ENCODE measurements at places on chromosomes 16 and 17.

GRCh38 chr16:22317001-22317530 lies 19.9 kb downstream of the POLR3E start:
- DNase-seq, result no peak

DNA sequence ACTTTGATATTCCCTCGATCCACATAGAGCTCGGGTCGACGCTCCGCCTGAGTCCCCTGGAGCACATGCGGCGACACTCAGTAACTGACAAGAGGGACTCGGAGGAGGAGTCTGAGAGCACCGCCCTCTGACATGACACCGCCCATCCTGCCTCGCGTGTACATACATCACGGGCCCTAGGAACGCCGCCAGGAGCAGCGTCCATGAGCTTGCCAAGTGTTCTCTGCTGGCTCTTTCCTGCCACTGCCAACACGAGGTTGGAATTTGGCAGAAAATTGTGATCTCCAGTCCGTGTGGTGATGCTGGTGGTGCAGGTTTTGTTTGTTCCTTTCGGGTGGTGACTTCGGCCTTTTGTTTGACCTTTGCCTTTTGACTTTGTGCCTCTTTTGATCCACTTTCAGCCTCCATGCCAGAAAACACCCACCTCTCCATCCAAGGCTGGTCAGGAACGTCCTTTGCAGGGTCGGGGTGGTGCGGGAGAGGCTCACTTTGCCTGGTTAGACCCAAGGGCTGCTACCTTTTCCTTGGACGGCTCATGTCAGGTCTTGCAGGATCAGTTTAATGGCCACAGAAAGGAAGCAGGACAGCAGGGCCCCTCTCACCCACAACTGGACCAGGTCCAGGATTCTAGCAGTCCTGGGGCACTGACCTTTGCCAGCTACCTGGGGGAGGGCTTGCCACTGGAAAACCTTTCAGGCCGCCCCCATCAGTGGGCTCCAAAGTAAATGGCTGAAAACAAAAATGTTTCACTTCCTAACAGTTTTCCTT lies 27.6 kb downstream of the ELAC2 start:
- DNase-seq, result no peak

DNA sequence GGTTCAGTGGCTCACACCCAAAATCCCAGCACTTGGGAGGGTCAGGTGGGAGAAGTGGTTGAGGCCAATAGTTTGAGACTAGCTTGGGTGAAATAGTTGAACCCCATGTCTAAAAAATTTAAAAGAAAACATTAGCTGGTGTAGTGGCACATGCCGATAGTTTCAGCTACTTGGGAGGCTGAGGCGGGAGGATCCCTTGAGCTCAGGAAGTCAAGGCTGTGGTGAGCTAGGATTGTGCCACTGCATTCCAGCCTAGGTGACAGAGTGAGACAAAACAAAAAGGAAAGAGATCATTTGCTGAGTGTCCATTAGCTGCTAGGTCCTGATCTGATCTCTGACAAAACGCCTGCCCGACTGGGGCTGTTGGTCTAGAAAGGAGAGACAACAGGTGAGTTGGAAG lies 14.1 kb upstream of the DBNDD1 start:
- no peak for DNase-seq

DNA sequence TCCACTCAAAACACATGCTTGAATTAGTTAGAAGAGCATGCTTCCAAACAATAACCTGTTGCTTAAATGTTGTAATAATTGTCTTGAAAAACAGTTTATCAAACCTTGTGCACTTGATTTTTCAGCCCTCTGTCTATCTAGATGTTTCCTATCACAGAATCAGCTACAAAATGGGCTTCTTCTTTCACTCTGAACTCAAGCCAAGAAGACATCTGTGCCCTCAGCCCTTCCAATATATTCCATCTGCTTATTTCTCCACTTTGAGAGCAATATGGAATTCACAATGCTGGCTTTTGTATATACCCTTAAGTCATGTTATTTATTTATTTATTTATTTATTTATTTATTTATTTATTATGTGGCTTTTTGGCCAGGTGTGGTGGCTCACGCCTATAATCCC lies 234.2 kb downstream of the TOX3 start:
- DNase-seq, result no peak

- DNase-seq, result no peak
These were observed 8.4 kb upstream of the CA4 start for GRCh38 chr17:60141111-60142018.

GRCh38 chr16:50814541-50814940 lies 72.7 kb downstream of the CYLD start:
- no peak for DNase-seq

GRCh38 chr17:46764000-46764708 lies 54.3 kb downstream of the WNT3 start:
- no peak for DNase-seq

DNA sequence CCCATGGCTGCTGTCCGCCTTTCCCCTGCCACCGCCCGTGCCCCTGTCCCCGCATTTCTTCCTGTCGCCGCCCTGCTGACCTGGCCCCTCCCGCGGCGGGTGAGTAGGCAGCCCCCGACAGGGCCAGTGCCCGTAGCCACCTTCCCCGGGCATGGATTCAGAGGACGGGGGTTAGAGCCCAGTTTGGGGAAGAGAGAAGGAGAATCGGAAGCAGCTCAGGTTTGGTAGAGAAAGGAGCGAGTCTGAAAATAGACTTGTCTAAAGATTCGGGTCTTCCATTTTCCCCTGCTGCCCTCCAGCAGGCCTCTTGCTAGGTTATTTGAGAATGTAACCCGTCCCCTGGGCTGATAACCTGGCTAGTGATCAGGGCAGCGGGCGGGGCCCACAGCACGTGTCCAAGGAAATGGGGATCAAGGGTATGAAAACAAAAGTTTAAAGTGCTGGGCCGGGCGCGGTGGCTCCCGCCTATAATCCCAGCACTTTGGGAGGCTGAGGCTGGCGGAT lies 7.9 kb upstream of the CLDN9 start:
- DNase-seq, result no peak

DNA sequence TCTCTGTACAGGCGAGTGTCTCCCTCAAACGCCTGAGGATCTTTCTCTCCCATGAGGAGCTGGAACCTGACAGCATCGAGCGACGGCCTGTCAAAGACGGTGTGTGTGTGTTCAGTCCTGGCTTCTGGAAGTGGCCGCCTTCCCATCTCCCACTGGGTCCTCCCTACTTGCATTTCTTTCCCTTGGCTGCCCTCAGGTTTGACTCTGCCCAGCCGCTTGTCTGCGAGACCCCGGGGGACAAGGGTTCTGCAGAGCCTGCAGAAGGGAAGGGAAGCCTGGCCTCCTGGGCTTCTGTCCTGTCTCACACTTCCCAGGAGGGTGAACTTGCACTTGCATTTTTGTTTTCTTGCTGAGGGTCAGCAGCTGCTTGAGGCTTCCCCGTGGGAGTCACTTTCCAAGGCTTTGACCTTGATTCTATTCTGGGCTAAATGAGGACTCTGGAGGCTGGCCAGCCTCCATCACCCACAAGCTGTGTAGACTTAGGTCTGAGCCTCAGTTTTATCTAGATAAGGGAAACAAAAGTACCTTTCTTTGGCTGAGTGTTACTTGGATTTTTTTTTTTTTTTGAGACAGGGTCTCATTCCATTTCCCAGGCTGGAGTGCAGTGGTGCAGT lies 122.3 kb downstream of the ABCC1 start:
- DNase-seq, result no peak

- no peak for DNase-seq
These were observed 11.7 kb downstream of the ZNHIT3 start for GRCh38 chr17:36498155-36498554.

DNA sequence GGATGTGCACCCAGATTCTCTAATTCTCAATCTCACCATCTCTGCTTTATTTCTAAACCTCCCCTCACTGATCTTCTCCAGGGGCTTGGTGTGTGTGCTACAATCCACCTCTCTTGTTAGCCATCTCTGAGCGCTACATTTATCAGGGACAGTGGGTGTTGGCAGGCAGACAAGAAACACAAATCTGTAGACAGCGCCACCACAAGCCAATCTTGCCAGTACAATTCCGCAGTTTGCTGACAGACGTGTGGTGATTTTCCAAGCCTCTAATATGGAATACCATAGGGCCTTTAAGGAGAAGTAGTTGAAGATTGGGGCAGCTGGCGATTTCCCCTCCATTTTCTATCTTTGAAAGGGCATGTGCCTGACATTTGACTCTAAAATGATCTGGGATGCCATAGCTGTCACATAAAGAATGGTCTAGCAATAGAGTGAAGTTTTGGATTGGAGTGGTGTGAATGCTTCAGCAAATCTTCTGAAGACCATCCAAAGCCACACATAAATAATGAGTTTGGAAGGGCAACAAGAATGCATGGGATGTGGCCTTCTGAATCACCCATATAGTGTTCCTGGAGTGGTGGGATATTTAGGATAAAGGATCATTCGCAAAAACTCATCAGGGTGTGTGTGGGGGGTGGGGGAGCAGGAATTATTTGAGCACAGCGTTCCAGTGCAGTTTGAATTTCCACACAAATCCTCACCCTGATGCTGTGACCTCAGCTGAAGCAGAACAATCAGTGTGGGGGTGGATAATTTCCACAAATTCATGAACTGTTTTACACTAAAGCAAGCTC lies 12.0 kb upstream of the ANKFN1 start:
- no peak for DNase-seq

DNA sequence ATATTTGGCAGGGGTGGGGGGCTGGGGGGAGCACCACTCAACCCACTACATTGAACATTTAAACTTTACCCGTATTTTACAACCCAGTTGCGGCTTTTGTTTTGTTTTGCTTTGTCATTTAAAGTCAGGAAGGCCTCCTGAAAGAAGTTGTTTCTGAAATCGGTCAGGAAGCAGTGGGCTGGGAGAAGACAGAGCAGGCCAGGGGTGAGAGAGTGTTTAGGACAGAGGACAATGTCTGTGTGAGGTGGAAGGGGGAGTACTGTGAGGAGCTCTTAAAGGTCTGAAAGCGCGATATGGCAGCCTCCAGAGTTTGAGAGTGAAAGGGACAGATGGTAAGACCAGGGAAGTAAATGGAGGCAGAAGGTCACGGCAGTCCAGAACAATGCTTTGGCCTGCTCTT lies 6.1 kb upstream of the WFIKKN2 start:
- DNase-seq, result no peak

- no peak for DNase-seq
These were observed 18.8 kb downstream of the SEZ6 start for GRCh38 chr17:28986714-28987655.

DNA sequence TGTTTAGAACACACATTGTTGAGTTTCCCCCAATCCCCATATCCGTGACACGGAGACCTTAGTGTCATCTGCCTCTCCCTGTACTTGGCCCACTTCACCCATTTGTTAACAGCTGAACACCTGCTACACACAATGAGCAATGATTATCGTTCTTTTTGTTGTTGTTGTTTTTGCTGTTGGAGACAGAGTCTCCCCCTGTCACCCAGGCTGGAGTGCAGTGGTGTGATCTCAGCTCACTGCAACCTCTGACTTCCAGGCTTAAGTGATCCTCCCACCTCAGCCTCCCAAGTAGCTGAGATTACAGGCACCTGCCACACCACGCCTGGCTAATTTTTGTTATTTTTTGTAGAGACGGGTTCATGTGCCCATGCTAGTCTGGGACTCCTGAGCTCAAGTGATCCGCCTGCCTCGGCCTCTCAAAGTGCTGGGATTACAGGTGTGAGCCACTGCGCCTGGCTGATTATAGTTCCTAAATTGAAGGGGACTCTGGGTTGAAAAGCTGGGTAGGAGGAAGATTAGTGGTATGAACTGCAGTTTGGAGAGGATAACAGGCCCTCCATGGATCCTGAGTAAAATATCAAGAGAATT lies 21.6 kb downstream of the NDE1 start:
- peak; percentile 69 for DNase-seq

DNA sequence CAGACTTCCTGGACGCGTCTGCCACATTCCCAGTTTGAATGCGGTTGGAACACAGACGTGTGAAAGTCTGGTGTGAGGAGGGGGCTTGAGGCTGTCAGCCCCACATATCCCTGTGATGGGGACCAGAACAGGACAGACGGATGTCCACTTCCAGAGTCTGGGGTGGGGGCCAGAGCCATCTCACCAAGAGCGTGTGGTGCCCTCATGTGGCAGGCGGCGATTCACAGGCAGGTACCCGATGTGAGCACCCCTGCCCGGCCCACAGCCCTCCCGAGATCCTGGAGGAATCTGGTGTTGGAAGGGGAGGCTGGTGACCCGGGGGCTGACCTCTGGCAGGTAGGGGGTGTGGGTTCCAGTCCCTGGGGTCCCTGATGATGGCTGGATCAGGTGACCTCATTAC lies 51.5 kb downstream of the ENGASE start:
- no peak for DNase-seq

DNA sequence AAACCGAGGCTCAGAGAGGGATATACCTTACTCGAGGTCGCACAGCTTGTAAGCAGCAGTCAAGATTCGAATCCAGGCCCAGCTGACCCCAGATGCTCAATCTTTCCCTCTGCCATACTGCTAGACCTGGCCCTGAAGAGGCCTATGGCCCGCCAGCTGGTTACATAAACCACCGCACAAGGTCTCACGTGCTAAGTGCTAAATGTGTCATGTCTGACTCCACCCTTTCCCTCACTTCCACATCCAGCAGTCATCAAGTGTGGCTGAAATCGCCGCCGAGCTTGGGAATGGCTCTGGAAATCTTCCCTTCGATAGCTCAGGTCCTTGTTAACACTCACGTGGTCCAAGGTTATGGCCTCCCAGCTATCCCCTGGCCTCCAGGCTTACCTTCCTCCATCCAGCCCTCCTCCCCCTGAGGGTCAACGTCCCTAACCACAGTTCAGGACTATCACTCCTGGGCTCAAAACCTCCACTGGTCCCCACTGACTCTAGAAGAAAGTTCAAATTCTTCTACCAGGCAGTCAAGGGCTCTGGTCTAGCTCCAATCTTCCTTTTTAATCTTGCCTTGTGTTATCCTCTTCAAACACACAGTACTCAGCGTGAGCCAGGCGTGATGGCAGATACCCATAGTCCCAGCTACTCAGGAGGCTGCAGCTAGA lies 3.5 kb downstream of the ZBTB4 start:
- no peak for DNase-seq

DNA sequence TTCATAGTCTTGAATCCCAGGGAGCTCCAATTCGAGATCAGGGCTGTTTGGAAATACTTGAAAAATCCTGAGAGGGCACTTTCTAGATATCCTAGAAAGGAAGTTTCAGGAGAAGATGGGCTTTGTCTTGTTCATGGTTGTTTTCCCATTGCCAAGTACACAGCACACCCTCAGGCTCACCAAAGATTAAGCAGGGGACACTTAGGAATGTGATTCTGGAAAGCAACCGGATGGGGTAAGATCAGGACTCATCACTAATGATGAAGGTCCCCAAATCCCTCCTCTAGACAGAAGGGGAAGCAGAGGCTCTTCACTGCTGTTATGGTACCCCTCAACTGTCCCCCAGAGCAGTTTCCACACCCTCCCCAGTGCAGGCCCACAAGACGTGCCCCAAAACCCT lies 40.7 kb downstream of the VAC14 start:
- DNase-seq, result no peak

DNA sequence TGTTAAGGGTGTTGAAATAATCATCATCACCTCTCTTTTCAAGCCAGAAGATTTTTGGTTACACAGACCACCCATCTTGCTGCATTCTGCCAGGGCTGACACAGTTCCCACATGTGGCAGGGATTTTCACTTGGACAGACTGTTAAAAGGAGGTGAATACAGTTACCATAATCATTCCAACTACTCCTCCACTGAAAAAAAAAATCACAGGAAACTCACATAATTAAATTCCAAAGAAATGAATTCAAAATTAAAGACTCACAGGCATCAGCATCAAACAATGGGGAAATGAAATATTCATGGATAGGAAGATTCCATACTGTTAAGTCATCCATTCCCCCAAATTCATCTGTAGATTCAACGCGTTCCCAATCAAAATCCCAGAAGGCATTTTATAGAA lies 209.4 kb downstream of the MRTFB start:
- no peak for DNase-seq

- DNase-seq, result no peak
These were observed 46.8 kb downstream of the SREBF1 start for GRCh38 chr17:17789828-17790636.

Data from NCI-H774 (cell line).